Frontal cortex (tissue), 4 donors: ENCODE measurements at places on chromosomes 1 and 21. TPM values are rescaled to one million over a fixed set of nuclear protein-coding genes. Genes with fewer than 3 reads are reported as not detected.

GRCh38 chr1:63780565-63780964 is 6.7 kb downstream of the ROR1 start:
- no peak for DNase-seq

GRCh38 chr1:106937104-106937503 is 119.4 kb upstream of the PRMT6 start:
- DNase-seq = no peak

DNA sequence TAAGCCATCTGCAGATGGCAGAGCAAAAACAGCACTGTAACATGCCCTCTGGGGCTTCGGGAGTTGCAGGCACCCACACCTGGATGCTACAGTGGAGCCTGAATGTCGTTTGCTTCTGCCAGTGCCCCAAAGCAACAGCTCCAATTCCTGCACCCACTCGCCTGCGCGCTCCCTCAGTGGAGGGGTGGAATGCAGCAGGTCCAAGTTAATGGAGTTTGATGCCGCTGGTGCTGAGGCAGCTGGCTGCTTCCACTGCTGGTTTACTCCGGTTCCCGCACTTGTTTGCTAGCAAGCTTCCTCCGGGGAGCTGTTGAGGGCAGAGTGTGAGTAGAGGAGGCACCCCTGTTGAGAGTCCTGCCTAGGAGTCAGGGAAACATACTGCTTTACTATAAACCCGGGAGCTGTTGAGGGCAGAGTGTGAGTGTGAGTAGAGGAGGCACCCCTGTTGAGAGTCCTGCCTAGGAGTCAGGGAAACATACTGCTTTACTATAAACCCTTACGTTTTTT is 584.0 kb upstream of the TMPRSS15 start:
- no peak for DNase-seq

GRCh38 chr21:46308431-46308830 is 15.2 kb downstream of the C21orf58 start:
- no peak for DNase-seq

DNA sequence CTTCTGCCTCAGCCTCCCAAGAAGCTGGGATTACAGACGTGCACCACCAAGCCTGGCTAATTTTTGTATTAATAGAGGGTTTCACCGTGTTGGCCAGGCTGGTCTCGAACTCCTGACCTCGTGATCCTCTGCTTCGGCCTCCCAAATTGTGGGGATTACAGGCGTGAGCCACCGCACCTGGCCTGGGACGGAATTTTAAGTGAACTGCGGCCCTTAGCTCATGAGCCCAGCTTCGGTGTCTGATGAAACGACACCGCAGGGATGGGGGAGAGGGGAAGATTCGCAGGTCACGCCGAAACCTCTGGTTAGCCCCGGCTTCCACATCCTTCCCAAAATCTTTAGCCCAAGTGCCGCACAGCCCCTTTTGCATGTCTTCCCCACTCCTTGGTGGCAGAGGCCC is 39.1 kb downstream of the LRRC3 start:
- no peak for DNase-seq

OR6N1 gene
- total RNA-seq = not detected

SUSD4 gene
- 16.7 TPM for total RNA-seq
